ENCODE measurements at places on chromosomes 3 and 15.

- no peak for DNase-seq
Observed at GRCh38 chr15:82122746-82123400, 77.1 kb upstream of the MEX3B start.

DNA sequence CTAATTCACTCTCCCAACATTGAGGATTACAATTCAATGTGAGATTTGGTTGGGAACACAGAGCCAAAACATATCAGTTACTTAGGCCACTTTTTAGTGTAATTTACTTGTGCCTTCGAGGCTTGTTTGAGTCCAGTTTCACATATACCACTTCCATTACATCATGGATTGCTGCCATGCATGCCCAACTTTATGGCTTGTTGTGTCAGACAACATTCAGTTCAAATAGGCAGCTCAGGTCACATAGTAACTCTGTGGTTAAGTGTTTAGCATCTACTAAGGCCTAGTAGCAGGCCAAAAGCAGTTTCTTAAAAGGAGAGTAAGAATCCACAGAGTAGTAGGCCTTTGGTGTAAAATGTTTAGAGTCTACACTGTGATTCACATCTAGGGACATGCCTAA is 164.3 kb upstream of the GMNC start:
- no peak for DNase-seq

DNA sequence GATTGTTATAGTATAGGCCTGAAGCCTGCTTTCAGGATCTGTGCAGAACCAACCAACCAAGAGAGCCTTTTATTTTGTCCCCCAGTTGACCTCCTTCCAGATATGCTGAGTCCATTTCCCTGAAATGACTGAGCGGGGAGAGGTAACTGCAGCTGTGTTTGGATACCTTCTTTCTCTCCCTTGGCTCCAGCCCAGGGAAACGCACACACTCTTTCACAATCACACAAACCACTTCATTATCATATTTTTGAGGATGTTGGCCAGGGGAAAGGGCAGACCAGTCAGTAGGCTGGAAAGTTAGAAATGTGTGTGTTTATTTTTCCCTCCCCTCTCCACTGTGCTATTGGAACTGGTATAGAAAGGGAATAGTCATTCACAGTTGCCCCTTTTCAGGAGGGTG is 417.7 kb upstream of the TBL1XR1 start:
- no peak for DNase-seq

DNA sequence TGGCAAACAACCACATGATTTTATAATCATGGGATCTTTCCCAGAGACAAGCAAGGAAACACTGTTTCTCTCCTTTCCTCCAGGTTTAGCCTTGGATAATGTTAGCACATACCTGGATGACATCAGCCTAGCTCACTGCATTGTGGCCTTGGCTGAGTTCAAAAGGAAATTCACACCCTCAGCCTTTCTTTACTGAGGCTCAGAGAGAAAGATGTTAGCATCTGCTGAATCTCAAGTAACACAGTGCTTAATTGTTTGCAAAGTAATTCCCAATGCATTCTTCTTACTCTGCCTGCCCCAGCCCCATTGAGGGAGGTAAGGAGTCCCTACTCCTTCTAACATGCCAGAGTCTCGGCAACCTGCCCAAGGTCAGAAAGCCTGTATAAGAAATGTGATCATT is 432.2 kb upstream of the LMCD1 start:
- DNase-seq = no peak

DNA sequence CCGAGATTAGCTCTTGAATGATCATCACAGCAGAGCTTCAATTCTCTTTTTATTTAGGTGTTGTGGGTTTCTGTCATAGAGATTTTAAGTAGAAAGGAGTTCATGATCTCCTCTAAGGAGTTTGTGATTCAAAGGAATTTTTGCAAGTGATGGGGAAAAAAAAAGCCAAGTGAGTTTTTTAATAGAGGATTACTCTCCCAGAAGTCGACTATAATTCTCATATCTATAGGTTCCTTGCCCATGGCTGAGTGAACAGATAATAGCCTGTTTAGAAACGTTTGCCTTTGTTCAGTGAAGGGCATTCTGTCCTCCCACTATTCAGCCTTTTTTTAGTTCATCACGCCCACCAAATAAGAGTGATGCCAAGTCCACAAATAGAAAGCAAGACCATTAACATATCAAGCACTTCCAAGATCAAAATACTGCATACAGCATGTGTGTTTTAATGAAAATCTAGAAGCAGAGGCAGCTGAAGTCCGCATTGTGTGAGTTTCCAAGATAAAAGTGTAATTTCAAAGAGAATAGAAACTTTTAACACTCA is 398.4 kb upstream of the CNTN3 start:
- DNase-seq = no peak

- DNase-seq = no peak
Observed at GRCh38 chr3:168548719-168549118, 453.0 kb upstream of the GOLIM4 start.

- no peak for DNase-seq
Observed at GRCh38 chr3:142987707-142988106, 13.7 kb upstream of the U2SURP start.

- DNase-seq = no peak
Observed at GRCh38 chr3:139811331-139811730, 123.7 kb upstream of the CLSTN2 start.

DNA sequence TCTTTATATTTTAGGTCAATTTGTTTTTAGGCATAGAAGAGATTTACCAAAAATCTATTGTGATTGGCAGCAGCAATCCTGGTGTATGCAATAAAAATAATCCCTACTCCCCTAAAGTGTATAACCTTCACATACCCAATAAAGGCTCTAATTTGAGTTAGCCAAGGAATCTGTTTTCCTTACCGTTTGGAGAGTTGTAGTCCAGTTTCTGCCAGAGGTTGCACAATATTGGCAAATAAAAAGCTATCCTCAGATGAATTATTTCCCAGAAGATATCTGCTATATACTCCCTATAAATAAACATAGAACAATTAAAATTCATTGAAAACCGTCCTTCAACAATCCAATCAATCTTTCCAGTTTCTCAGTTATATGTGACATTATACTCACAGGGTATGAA is 31.1 kb downstream of the ACKR4 start:
- DNase-seq = no peak

- DNase-seq = no peak
Observed at GRCh38 chr3:89217148-89217685, 109.8 kb downstream of the EPHA3 start.

DNA sequence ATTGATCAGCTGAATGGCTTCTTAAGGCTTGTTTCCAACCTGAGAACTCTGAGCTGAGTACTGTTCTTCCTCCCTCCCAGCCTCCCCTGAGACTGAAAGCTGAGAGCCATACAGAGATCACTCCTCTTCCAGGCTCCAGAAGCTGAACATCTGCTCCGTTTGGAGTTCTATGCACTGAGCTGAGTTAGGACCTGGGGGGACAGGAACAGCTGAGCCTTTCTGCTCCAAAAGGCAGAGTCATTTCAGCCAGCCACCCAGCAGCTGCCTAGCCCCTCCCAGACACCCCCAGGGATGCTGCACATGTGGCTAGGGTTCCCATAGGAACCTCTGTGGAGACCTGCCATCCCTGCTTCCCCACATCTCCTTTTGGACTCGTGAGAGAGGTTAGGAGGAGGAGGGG is 64.2 kb upstream of the GLCE start:
- DNase-seq = no peak

DNA sequence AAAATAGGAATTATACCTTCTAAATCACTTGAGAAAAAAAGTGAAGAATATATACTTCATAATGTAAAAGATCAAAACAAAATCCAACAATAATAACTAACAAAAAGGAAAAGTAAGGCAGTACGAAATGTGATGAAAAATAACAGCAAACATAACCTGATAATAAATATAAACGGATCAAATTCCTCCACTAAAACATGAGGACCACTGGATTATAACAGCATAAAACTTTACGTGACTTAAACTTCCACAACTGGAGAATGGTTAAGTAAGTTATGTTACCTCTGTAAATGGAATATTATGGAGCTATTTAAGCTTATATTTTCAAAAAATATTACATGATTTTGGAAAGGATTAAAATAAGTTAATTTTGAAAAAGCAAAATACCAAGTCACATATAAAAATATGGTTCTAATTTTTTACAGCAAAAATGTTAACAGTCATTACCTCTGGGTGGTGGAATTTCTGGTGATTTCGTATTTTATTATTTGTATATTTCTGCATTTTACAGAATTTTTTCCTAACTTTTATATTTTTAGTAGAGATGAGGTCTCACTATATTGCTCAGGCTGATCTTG is 7.0 kb downstream of the SLC6A20 start:
- no peak for DNase-seq

GRCh38 chr3:117681619-117682018 is 972.0 kb downstream of the TUSC7 start:
- no peak for DNase-seq

DNA sequence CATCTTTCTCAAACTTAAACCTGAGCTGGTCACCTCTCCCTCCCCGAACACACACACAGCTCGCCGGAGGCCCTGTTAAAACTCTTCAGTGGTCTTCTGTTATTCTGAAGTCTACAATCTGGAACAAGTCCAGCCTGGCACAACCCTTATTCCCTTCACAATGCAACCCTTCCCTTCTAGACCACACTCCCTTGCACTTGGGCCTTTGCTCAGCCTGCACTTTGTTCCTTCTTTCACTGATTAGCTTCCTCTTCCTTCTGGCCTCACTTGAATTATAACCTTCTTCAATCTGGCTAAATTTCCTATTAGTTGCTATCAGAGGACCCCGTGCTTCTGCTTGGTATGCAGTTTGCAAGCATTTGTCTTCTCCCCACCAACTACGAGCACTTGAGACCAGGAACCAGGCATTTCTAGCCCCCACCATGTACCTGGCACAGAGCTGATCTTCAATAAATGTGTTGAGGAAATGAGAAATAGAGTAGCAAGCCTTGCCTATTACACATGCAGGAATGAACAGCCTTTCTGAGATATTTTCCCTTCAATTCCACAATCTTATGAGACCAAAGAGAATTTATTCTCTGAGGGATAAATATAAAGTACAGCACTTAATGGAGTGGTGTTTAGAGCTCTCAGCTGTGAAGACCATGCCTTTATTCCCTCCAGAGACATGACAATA is 663.1 kb upstream of the ADAMTS9 start:
- no peak for DNase-seq

GRCh38 chr3:187669675-187670504 is at the start of gene SST:
Gene SST, minus strand, starts transcription at chr3:187670394. Its CDS starts 103 bp downstream, at chr3:187670291.
- DNase-seq = no peak

DNA sequence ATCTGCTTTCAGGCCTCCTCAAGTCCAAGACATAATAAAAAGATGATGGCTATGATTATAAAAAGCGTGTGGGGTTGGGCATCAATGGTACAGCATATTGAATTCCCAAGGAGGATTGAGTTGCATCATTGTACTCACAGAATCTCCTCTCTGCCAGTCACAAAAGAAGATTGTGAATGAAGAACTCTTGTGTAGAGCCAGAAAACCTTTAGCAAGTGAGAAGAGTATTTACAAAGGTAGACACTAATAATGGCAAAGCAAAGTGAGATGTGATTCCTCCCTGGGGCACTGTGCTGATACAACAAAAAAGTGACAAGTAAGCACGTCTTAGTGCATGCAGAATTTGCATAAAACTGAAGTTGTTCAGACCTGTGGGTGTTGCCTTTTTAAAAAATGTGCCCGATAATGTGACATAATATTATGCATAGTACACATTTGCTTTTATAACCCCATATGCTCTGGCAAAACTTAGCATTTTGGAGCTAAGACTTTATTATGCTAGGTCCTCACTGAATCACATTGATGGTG is 291.2 kb upstream of the TBC1D5 start:
- DNase-seq = no peak

DNA sequence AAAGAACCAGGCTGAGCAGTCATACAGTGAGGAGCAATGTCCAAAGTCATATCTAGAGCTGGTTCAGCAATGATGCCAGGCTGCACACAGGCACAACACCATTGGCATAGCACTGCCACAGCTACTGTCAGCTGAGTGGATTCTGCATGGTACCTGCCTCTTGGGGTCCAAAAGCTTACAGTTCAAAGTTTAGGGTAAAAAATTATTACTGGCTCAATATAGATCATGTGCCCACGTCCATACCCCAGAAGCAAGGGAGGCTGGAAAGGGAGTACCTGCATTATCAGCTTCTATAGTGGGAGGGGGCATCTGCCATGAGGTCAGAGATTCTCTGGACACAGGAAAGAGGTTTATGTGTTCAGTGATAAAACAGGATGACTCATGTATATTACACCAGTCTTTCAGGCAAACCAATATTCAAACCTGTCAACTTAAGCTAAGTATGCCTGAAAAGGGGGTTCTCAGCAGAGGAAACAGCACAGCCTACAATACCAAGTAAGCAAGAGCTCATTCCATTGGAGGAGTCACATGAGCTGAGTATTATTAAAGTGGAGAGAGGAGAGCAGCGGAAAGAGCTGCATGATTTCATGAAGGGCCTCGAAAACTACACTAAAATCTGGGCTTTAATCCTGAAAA is 99.0 kb downstream of the ANO10 start:
- DNase-seq = no peak

DNA sequence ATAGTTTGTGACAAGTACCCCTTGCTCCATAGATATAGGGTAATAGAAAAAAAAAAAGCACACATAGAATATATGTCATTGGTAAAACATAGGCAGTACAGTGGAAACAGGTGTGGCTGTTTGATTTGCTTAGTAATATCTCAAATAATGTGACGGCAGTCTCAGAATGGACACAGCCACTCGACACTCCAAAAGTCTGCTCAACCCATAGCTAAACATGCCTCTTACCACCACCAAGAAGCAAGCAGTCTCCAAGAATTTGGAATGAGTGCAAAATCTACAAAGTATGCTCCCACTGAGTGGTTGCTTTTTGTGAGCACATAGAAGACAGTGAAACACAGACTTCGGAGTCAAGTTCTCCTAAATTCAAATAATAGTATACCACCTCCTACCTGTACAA is 43.0 kb downstream of the RAB27A start:
- no peak for DNase-seq

DNA sequence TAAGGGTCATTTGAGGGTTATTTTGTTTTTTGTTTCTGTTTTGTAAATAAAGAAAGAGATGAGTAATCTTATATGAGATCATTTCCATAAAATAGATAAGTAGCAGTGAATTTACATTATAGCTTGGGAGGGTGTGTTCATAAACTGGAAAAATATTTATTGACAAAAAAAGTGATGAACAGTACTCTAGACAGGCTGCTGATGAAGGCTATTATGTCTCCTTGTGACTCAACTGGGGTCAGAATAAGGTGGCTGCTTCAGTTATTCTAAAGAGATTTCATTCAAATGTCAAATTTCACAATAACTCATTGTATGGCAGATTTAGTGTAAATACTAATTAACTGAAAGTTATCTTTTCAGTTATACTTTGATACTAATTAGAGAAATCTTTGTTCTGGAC is 251.1 kb upstream of the CMC1 start:
- DNase-seq = no peak

- no peak for DNase-seq
Observed at GRCh38 chr3:60758831-60759230, 492.4 kb downstream of the FHIT start.

All from stimulated activated CD8-positive, alpha-beta memory T cell treated with anti-CD3 and anti-CD28 coated beads, Interleukin-15, amount 100 ng/mL, for 4 hours (primary cell).